Stimulated activated memory B cell treated with anti-CD40 and anti-IgM and Interleukin-4, amounts not matched to agents 10 μg/mL and 1 μg/mL and 100 μg/mL, for 72 hours (primary cell): ENCODE measurements at places on chromosomes 6 and 20.

DNA sequence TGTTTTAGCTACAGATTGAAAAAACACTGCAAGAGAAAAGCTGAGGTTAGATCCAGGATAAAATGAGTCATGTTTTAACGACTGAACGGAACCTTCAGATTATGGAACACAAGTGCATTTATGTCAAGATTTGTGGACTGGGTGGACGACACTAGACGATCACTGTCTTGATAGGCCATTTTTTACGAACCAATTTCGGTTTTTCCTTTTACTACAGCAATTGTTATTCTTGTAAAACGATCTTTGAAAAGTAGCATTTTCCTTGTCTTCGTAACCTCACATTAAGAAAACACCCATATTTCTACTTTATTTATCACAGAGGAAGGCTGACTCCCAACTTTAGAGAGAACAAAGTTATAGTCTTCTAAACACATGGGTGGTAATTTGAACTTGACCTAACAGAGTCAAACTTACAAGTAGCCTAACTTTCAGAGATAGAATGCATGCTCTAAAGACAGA, 294.2 kb upstream of the TCF21 start:
- H3K36me3 ChIP-seq: no peaks in the 10 kb centered on the region
- H3K4me3 ChIP-seq: no peak overlapping the region
- no peak overlapping the region for H3K27ac ChIP-seq
- ATAC-seq: no peak
- H3K4me1 ChIP-seq: no peaks in the 10 kb centered on the region
- no peaks in the 10 kb centered on the region for H3K27me3 ChIP-seq

DNA sequence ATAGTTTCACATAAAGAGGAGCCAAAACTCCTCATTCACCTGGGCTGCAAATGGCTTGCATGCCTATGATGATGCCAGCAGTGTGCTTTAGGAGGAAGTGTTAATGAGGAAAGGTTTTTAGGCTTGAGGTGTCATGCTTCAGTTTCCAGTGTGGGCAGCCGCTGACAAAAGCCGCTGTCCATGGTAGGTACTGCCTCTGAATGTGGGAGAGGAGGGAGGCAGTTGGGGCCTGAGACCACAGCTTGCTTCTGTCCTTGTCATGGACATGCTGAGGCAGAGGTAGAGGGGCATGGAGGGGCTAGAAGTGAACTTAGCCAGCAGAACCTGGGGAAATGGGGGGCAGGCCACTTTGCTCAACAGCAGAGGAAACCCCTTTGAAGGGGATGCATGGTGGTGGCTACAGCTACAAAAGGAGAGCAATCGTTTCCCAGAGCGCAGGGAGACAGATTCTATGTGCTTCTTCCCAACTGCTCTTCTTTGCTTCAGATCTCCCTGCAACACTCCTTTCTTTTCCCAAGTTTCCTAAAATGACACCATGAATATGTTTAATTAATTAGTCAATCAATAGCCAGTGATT, 372.1 kb upstream of the CNR1 start:
- no peaks in the 10 kb centered on the region for H3K36me3 ChIP-seq
- H3K4me3 ChIP-seq: no peak overlapping the region
- no peak overlapping the region for H3K27ac ChIP-seq

DNA sequence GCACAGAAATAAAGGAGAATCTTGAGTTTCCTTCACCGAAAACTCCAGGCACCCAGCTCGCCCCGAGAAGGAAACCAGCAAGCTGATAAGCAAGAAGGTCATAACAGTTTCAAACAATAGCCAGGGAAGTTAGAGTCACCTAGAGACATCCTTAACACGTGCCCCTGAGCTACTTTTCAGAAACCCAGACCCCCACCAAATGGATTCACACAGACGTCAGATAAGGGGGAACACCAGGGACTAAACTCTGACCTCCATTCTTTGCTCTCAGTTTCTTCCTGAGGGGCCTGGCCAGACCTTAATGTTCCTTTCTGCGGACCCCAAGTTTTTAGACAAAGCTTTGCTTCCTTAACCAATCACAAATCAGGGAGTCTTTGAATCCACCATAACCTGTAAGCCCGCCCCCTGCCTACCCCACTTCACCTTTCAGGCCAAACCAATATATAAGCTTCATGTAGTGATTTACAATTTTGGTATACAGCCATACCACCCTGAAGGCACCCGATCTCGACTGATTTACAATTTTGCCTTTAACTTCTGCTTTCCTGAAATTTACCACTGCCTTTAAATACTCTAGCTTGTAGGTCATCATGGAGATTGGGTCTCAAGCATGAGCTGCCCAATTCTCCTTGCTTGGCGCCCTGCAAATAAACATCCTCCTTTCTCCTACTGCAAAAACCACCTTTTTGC, 11.7 kb downstream of the SOD2 start:
- H3K4me3 ChIP-seq: no peak overlapping the region
- no peak overlapping the region for H3K27ac ChIP-seq
- no peak for ATAC-seq
- peaks cover 6% of the 10 kb centered on the region for H3K4me1 ChIP-seq
- no peaks in the 10 kb centered on the region for H3K27me3 ChIP-seq
- peaks cover 18% of the 10 kb centered on the region for H3K36me3 ChIP-seq

DNA sequence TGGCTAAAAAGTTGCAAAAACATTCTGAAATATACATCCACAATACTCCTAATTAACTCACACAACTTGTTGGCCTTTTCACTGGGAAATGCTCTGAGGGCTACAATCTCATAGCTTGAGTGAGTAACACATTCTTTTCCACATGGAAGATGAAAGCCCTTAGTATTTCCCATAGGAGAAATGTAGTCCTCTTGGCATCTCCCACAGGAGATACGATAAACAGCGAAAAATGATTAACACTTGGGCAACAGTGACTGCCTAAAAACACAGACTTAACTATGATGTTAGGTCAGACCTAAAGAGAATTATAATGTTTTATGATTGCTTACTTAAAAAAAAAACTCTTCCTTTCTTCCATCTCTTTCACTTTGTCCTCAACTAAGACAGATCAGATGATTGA, 9.0 kb downstream of the MYLK4 start:
- ATAC-seq: no peak
- no peaks in the 10 kb centered on the region for H3K4me1 ChIP-seq
- H3K27ac ChIP-seq: no peak overlapping the region

GRCh38 chr6:119848696-119849095, 499.1 kb upstream of the MAN1A1 start:
- no peak overlapping the region for H3K27ac ChIP-seq
- H3K4me3 ChIP-seq: no peak overlapping the region
- no peaks in the 10 kb centered on the region for H3K36me3 ChIP-seq
- H3K27me3 ChIP-seq: no peaks in the 10 kb centered on the region
- no peak for ATAC-seq

GRCh38 chr6:87705070-87705691, 3.1 kb upstream of the AKIRIN2 start:
- H3K4me1 ChIP-seq: peaks cover 20% of the 10 kb centered on the region
- H3K27me3 ChIP-seq: no peaks in the 10 kb centered on the region
- peaks cover 8% of the 10 kb centered on the region for H3K36me3 ChIP-seq
- no peak overlapping the region for H3K4me3 ChIP-seq
- peak; percentile 9 for ATAC-seq

DNA sequence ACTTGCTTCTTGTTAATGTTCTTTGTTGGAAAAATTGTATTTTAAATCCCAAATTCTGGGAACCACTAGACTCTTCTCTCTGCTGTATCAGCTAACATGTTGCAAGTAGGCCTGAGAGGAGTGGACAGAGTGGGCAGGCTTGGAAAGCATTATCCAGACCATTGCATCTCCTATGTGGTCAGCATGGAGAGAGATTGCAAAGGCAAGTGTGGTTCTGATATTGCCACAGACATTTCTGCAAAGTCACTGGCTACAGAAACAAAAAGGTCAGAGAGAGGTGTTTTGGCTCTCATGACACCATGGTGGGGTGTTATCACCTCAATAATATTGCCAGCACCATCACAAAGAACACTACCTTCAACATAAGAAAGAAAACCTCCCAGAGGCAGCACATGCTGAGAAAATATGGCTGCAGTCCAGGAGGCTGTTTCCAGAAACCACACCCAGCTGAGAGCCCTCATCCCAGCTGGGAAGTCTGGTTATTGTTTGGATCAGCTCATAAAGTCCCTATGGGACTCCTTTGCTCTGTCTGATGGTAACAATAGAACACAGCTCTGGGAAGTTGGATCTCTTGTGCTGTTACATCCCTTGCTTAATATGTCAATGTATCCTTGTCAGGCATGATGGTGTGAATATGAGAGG, 78.2 kb upstream of the TBX18 start:
- ATAC-seq: no peak
- H3K4me1 ChIP-seq: no peaks in the 10 kb centered on the region
- no peaks in the 10 kb centered on the region for H3K27me3 ChIP-seq
- no peak overlapping the region for H3K4me3 ChIP-seq

DNA sequence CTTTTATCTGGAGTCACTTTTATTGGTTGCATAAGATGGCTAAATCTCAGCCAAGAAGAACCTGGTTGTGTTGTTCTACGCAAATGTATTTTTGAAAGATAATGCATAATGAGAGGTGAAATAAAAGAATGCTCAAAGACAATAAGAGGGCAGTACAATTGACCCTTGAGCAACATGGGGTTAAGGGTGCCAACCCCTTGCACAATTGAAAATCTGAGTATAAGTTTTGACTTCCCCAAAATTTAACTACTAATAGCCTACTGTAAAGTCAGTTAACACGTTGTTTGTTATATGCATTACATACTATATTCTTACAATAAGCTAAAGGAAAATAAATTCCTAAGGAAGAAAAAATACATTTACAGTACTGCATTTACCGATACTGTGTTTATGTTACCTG, 5.9 kb downstream of the RNF146 start:
- H3K27ac ChIP-seq: no peak overlapping the region
- H3K4me3 ChIP-seq: no peak overlapping the region
- H3K4me1 ChIP-seq: peaks cover 45% of the 10 kb centered on the region
- H3K27me3 ChIP-seq: no peaks in the 10 kb centered on the region
- peaks cover 5% of the 10 kb centered on the region for H3K36me3 ChIP-seq

DNA sequence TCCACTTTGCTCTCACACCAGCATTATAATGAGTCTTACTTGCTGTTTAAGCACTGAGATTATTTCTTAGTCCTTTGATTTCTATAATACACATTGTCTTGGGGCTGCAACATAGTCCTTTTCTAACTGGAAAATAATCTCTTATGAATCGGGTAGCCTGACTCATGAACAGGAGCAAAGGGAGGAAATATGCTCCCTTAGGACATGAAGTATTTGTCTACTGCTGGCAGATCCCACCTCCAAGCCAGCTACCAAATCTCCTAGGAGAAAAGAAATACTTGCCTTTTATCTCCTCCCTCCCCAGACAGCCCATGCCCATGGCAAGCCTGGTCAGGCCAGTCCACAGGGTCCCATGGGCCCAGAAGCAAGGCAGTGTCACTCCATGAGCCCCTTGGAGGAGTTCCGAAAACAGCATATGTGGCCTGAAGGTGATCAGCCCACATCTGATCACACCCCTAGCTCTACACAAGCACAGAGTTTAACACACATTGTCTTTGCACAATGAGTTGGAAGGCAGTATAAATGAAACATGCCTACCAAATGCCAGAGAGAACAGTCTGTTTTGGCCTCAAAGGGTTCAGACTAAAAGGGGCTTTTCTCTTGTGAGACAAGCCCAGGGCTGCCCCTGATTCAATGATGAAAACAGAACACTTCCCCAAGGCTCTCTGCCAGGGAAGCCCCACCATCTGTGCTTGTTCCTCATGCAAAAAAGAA, 37.1 kb upstream of the SLC4A11 start:
- H3K27me3 ChIP-seq: no peaks in the 10 kb centered on the region
- H3K27ac ChIP-seq: no peak overlapping the region
- H3K4me3 ChIP-seq: no peak overlapping the region
- no peaks in the 10 kb centered on the region for H3K4me1 ChIP-seq
- peak; percentile 16 for ATAC-seq

GRCh38 chr6:83152913-83153312, 40.2 kb downstream of the PGM3 start:
- no peak for ATAC-seq
- H3K27me3 ChIP-seq: no peaks in the 10 kb centered on the region
- H3K36me3 ChIP-seq: peaks cover 40% of the 10 kb centered on the region
- no peaks in the 10 kb centered on the region for H3K4me1 ChIP-seq
- no peak overlapping the region for H3K4me3 ChIP-seq

- H3K27ac ChIP-seq: no peak overlapping the region
- H3K4me3 ChIP-seq: no peak overlapping the region
- H3K36me3 ChIP-seq: peaks cover 10% of the 10 kb centered on the region
- no peaks in the 10 kb centered on the region for H3K4me1 ChIP-seq
Measured at GRCh38 chr20:49306903-49307620, 29.2 kb upstream of the ZNFX1 start.

DNA sequence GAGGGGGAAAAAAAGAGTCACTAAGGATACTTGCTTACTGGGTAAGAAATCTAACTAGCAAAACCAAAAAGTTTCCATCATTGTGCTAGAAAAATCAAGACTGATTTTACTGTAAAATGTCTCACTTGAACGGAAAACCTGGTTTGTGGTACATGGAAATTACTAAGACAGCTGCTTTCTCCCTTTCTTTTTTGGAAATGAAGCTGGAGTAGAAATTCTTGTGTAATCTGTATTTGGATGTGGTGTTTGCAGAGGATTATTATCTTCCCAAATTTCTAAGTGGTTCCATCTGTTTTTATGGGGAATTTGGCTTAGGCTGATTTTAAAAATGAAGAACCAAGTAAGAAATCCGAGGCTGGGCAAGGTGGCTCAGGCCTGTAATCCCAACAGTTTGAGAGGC, 20.4 kb downstream of the EPB41L2 start:
- H3K4me1 ChIP-seq: peaks cover 7% of the 10 kb centered on the region
- no peak for ATAC-seq
- no peak overlapping the region for H3K4me3 ChIP-seq
- no peaks in the 10 kb centered on the region for H3K27me3 ChIP-seq
- peaks cover 8% of the 10 kb centered on the region for H3K36me3 ChIP-seq
- H3K27ac ChIP-seq: no peak overlapping the region

DNA sequence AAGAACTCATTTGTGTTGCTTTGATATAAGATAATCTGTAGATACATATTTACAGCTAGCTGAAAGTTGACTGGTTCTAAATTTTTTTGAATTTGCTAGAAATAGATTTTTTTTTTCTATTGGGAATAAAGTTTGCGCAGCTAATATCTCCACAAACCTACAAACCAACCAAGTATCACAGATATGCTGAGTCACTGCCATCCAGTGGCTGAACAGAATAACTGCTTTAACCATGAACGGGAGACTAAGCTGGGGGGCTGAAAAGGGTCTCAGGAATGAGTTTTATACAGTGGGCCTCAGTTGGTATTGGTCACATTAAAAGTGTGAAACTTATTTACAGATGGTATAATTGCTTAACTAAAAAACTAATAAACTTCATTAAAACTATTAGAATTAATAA, 326.7 kb upstream of the CNR1 start:
- H3K36me3 ChIP-seq: no peaks in the 10 kb centered on the region
- no peak overlapping the region for H3K27ac ChIP-seq
- no peaks in the 10 kb centered on the region for H3K27me3 ChIP-seq
- peaks cover 21% of the 10 kb centered on the region for H3K4me1 ChIP-seq

GRCh38 chr6:75991941-75992340, 80.5 kb downstream of the IMPG1 start:
- H3K36me3 ChIP-seq: no peaks in the 10 kb centered on the region
- H3K27me3 ChIP-seq: no peaks in the 10 kb centered on the region
- H3K27ac ChIP-seq: no peak overlapping the region
- ATAC-seq: no peak
- no peak overlapping the region for H3K4me3 ChIP-seq
